Large intestine (tissue), 12 donors: ENCODE measurements at places on chromosomes 12 and 14.
A peak's percentile ranks its signal among the peaks of the same experiment; 100 is the strongest.

- DNase-seq, result no peak
Observed at GRCh38 chr14:93092606-93093556, 22.8 kb downstream of the ITPK1 start.

DNA sequence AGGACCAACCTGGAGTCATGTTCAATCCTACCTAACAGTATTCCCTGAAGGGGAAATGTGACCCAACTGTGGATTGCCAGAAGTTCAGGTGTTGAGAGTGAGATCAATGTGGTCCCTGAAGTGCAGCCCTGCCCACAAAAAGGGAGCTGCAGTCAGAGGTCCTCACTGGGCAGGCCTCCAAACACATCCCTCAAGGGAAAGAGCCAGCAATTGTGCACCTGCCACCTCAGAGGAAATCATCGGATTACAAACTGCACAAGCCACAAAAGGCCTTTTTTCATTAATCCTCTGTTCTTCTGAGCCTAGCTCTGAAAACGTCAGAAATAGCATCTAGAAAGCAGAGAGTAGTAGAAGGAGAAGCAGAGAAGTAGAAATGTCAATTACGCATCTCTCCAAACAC lies 10.8 kb upstream of the MDM1 start:
- DNase-seq, result no peak

DNA sequence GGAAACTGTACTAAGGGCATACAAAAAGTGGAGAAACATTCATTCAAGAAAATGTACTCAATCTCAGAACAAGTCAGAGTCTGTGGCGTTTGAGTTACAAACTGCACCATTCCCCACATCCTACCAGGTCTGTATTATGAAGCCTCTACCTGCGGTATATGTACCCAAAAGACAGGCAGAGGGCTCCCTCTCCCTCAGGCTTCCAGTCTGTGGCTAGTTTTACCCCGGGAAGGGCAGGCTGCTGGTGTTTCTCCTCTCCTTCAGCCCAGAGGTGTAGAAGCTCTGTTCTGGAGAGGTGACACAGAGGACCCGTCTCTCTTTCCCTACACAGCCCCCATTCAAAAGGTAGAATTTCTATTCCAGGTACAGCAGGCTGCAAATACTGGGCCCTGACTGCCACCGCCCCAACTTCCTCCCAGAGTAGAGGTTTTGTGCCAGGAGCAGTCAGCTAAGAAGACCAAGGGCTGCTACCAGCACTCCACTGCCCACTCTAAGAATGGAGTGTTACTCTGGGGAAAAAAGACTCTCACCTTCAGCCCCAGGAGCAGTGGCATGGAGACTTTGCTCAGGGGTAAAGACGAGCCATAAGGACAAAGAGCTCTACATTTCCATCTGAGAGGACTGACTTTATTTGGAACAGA lies 39.4 kb downstream of the PARP11 start:
- no peak for DNase-seq

DNA sequence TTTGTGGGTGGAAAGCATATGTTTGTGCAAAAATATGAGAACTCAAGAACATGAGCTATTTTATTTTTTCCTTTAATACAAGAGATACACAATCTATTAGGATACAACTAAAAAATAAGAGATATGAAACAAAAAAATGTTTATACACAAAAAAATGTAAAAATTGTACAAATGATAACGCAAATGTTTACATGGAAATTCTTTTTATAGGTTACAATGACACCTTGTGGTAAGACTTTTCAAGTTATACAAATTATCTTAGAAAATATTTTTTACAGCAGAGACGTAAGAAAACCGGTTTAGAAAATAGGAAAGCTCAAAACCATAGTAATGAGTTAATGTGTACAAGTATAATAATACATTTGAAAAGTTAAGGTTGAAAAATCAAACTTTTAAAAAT lies 25.5 kb downstream of the CEP83 start:
- DNase-seq, result no peak

DNA sequence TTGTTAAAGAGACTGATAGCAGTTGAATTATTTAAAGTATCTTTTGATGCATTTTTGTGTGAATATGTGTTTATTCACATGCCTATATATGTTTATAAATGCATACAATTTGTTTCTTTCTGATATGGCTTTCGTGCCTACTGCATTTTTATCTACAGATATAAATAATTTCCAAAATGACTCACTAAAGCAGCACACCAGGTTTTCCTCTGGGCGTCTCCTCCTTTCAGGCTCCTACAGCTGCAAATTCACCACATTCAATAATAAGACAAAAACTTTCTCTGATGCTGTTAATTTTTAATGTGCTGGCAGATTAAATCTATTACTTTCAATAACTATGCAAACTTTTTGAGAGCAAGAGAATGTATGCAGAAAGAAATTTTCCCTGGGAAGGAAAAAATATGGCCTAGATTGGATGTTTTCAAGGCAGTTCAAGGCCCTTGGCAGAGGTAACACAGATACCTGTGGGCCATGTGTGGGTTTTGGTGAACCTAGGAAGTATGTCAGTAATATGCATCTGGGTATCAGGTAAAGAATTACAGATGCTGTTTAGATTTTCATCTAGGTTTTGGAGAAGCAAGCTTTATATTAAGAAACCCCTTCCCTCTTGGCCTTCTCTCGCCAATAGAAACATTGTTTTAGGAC lies 381.8 kb downstream of the EGLN3 start:
- DNase-seq, result no peak

- DNase-seq, result no peak
Observed at GRCh38 chr14:102187044-102187443, 47.3 kb downstream of the WDR20 start.

DNA sequence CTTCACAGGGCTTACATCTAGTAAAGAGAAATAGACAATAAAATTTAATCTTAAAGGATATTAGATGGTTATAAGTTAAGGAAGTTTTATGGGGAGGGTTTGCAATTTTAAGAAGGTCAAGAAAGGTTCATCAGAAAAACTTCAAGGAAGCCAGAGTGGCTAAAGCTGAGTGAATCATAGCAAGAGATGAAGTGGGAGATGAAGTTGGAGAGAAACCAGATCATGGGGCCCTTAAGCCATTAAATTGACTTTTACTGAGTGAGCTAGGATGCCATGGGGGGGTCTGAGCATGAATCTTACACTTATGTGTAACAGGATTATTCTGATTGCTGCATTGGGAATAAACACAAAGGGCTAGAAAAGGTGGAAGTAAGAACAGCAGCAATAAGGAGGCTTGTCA lies 189.2 kb downstream of the LRIG3 start:
- DNase-seq, result no peak

- no peak for DNase-seq
Observed at GRCh38 chr12:31890295-31891285, 68.6 kb upstream of the RESF1 start.

DNA sequence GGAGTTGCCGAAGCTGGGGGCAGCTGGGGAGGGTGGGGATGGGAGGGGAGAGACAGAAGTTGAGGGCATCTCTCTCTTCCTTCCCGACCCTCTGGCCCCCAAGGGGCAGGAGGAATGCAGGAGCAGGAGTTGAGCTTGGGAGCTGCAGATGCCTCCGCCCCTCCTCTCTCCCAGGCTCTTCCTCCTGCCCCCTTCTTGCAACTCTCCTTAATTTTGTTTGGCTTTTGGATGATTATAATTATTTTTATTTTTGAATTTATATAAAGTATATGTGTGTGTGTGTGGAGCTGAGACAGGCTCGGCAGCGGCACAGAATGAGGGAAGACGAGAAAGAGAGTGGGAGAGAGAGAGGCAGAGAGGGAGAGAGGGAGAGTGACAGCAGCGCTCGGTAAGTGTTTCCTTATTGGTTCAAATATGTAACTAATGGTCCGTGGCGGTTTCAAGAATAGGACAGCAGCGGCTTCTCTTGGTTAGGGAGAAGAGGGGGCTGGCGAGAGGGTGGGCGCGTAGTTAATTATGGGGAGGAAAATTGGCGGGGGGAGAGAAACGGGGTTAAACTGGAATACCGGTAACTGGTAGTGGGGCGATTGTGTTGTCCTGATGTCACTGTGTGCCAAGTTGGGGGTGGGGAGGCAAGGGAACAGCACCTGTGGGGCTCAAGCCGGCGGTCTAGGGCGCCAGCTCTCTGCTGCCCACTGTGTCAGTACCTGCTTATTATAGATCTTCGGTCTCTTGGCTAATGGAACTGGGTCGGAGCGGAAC lies 8.4 kb downstream of the HOXC8 start:
- DNase-seq, result no peak

- peak; percentile 88 for DNase-seq
Observed at GRCh38 chr12:24047326-24047725, 97.9 kb upstream of the SOX5 start.

- no peak for DNase-seq
Observed at GRCh38 chr12:104827587-104827986, 130.5 kb downstream of the SLC41A2 start.

DNA sequence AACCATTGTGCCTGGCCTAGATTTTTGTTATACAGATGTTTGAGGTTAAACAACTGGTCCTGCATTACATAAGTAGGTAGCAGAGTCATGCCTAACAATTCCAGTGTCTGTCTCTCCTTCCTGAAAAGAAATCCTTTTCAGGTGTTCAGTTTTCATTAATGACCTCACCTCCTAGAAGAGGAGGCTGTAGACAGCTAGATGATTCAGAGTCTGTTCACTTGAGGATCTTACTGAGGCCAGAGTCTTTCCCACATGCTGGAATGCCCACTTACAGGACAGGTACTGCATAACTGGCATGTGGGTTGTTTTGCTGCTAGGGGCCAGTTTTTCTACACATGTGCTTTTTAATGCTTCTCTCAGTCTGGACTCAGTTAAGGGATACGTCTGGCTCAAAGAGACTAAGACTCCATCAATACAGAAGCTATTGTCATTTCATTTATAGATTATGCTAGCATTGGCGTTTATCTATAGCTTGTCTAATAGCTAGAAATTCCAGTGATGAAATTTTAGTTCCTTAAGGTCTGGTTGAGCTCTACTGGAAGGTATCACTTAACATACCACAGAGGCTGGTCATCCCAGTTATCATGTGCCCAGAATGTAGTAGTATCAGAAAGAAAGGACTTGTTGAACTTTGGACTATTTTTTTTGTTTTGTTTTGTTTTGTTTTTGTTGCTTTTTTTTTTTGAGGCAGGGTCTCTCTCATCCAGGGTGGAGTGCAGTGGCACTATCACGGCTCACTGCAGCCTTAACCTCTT lies 206.4 kb downstream of the ERC1 start:
- DNase-seq, result no peak

DNA sequence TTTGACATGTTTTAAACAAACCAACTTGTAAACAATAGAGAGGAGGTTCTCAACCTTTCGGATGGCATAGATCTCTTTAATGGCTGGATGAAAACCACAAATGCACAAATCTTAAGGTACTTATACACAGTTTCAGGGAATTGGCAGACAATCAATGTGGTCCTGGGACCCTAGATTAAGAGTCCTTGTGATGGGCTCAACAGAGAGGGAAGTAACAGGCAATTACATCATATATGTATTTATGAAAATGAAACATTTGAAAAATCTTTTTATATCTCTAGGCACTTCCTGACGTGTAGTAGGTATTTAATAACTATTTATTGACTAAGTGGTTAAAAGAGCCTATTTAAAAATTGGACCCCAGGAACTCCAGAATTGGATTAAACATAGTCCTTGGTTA lies 897 bp downstream of the ACTR10 start:
- DNase-seq, result no peak

DNA sequence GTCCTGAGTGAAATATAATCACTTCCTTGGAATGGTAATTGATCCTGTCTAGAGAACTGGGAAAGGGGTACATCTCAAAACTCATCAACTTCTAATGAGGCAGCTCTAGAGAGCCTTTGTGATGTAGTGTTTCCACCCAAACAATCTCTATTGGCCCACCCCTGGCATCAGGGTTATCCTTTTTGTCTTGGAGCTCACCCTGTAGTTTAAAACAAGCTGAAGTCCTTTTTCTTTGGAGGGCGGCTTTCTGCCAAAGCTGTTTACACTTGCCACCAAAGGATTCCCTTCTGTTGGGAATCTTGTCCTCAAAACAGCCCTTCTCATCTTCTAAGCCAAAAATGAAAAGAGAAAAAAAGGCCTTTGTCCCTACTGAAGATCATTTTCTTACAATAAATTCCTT lies 60.6 kb upstream of the GTF2A1 start:
- no peak for DNase-seq

GRCh38 chr14:53183611-53184010 lies 30.5 kb upstream of the DDHD1 start:
- DNase-seq, result no peak

GRCh38 chr14:104444159-104445030 lies 135.2 kb upstream of the C14orf180 start:
- DNase-seq, result no peak

- no peak for DNase-seq
Observed at GRCh38 chr12:58541300-58541690, 379.0 kb downstream of the LRIG3 start.

GRCh38 chr12:107662484-107662883 lies 23.1 kb upstream of the PWP1 start:
- DNase-seq, result no peak

DNA sequence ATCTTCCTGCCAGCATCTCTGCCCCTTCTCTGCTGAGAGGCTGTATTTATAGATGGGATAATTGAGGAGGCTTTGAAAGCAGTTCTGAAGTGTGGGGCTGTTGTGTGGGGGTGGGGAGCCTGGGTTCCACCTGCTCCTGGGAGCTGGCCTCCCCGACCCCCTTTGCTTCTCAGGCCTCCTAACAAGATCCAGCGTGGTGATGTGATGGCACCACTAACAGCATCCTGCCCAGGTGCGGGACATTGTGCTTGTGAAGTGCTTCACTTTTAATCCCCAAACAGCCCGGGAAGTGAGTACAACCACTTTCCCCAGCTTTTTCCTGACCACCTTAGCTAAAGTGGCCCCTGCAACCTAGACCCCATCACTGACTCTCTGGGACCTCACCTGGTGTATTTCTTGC lies 95.1 kb upstream of the NRXN3 start:
- no peak for DNase-seq

DNA sequence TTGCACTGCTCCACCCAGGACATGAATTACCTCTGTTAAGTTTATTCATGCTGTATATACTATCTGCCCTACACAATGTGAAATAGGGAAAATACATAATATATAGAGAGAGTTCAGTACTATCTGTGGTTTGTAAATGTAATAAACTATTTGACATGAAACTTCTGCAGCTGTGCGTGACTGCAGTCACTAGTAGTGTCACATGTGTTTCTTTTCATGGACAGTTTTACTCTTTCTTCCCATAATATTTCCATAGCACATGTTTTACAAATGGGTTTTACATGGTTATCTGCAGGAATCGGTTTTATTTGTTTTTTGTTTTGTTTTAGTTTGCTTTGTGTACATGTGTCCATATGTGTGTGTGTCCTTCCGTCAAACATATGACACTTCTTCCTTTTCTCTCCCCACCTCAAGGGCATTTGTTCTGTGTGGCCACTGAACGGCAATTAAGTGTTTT lies 1644.1 kb upstream of the FLRT2 start:
- no peak for DNase-seq
